ENCODE measurements at places on chromosomes 4 and X.

GRCh38 chr4:62517716-62518115 is 1317.6 kb downstream of the ADGRL3 start:
- DNase-seq: no peak

DNA sequence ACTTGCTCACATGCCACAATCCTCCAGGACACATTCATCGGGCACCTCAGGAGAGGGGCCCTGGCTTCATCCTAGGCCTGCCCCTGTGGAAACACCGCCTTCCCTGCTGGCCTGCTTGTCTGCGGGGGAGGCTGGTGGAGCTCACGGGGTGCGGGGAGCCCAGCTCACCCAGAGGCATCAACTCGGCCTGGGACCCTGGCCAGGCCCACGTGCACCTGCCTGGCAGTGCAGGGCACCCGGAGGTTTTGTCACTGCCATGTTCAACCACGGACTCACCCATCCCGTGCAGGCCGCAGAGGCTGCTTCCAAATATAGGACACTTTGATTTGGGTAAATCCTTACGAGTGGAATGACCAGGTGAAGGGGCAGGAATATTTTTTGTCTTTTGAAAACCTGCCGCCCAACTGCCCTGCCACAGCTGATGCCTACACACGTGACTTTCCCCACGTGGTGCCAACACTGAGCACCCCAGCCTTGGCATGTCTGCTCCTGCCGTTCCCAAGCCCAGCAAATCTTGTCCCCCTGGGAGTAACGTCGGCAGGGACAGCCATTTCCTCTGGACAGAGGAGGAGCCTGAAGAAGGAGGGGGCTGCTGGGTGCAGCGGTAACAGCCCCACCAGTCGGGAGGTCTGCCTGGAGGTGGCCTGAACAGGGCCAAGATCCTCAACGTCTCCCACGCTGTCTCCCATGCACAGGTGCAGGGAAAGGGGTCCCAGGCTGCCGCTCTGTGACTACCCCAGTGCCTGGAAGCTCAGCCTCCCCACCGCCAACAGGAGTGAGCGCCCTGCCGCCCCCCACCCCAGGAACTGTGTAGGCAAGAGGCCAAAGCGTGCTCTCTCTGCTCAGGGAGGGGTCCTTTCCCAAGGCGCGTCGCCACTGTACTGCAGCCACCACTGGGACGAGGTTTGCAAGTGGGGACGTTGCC is 8.5 kb downstream of the MXD4 start:
- no peak for DNase-seq

DNA sequence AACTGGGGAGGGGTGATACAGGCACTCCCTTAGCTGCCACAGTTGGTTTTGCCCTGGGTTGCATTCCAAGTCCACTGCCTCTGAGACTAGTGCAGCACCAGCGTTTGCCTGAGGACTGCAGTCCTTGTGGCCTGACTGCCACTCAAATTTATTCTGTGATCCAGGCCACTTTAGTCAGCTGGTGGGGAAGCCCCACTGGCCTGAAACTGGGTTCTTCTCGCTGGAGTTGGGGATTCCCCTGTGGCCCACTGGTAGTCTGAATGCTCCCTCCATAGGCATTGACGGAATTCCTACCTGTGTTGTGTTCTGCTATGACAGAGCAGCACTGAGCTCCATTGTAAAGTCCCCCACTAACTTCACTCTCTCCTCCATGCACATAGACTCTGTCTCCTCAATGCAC is 63.8 kb downstream of the PTPN13 start:
- no peak for DNase-seq

- DNase-seq: no peak
Measured at GRCh38 chrX:115952417-115953092, 218.0 kb upstream of the AGTR2 start.

DNA sequence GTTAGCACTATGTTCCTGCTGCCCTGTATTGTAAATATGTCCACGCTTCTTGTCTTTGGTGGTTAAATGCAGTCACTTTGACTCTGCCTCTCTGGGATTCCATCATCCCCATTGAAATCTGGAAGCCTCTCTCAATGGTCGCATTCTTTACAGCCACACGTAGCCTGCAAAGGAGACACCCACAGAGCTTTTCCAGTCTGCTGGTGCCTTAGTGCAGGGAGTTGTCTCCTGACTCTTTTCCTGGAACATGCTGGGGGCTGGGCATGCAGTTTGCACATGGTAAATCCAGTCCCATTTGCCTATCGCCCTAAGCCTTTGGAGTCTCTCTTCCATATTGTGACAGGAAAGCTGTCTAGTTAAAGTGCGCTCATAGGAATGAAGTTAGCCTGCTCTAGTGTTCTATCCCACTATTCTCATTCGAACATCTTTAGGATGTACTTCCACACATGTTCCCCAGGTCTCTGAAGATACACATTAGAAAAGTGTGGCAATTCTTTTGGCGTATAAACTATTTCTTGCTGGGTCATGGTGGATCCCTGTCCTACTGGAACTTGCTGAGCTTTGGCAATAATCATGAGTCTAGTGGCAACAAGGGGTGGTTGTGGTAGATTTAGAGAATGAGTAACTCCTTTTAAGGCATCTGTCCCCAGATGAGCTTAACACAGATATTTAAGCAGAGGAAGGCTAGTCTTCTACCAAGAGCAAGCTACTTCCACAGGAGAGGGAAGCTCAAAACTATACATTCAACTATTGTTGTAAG is 33.7 kb downstream of the COQ2 start:
- DNase-seq: no peak

GRCh38 chr4:2436301-2436700 is 17.5 kb downstream of the CFAP99 start:
- DNase-seq: peak; percentile 4

GRCh38 chr4:1855333-1856070 is 454 bp downstream of the LETM1 start:
- DNase-seq: no peak

GRCh38 chrX:17459661-17460060 is 84.7 kb downstream of the NHS start:
- DNase-seq: no peak

GRCh38 chr4:173543266-173543665 is 13.2 kb upstream of the HAND2 start:
- no peak for DNase-seq

DNA sequence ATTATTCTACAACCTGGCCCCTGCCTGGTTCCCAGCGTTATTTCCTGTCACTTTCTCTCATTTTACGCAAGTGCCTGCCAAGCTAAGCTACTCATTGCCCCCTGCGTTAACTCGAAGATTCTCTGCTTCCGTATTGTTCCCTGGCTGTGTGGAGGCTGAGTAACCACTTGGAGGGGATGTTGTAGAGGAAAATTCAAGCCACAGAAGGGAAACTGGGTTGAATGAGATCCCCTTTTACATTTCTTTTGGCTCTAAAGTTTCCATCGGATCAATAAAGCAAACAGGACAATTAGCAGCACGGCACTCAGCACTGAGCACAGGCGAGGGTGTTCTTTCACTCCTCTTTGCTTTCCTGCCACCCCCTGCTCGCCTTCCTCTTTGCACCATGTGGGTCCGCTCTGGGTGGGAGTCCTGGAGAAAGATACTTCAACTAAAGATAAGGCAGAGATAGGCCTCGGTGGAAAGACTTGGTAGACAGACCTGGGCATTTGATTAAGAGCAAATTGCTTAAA is 4.2 kb upstream of the TMSB4X start:
- no peak for DNase-seq

- no peak for DNase-seq
Measured at GRCh38 chrX:148161701-148162100, 180.6 kb downstream of the FMR1NB start.

GRCh38 chrX:19740744-19741143 is 146.7 kb downstream of the SH3KBP1 start:
- no peak for DNase-seq

DNA sequence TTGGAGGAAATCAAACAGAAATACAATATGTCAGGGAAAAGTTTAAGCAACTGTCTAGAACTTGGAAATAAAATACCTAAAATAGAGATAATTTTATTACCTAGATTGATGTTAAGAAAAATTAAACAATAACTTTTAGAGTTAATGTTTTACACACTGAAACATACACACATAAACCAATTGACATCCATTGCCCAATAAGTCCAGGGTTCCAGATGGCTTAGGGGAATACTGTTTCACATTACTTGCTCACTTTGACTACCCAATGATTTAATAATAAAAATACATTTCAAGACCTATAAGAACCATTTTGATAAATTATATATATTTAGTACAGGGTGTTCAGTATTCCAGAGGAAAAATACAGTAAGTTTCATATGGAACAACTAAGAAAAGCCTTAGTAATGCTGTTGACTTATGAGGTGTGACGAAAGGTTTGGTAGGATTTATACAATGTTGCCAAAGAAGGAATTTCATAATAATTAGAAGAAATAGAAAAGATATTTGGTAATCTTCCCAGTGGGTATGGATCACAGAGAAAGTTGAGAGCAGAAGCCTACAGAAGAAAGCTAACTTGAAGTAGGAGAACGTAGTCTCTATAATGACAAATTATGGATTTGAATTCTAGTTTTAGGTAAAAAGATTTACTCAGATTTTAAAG is 23.0 kb upstream of the UGT2B4 start:
- no peak for DNase-seq

GRCh38 chr4:148332486-148332885 is 109.7 kb downstream of the NR3C2 start:
- DNase-seq: no peak

DNA sequence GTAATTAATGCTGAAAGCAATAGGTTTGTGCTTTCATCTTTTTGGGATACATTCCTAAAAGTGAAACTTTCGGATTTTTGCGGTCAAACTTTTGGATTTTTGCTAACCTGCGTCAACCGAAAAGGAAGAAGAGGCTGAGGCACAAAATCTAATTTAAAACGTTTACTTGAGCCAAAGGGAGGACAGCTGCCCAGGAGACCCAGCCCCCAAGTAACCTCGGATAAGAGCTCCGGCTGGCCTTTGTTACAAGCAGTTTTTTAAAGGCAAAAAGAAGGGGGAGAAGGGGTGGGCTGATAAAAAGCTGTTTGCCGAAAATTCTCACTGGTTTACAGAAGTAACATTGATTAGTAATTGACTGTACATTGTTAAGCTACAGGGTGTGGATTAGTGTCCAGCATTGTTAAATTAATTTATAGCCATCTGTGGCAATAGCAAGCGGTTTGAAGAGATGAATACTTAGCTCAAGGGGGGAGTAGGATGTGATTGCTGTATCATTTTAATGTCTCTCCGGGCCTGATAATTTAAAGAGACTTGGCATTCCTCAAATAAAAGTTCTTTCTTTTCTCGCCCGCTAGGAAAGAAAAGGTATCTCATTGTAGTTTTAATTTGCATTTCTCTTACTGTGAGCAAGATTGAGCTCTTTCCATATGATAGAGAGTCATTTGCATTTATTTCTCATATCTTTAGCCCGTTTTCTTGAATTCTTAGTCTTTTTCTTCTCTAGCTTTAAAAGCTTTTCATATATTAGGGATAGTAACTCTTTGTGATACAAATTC is 59.1 kb upstream of the USP9X start:
- no peak for DNase-seq

DNA sequence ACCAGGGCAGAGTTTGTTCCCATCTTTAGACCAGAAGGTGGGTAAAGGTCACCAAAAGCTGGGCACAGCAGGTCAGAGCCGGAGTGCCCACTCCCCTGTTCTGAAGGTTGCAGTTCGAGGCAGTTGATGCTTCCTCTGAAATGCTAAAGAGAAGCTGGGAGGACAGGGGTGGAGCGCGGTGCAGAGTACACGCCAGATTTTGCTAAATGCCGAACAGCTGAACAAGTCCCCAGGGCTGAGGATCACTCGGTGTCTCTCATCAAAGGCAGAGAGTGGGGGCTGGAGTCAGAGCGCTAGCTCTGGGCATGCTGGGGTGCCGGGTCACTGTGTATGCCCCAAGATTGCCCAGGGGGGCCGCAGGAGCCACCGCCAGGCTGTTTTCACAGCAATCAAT is 197.0 kb downstream of the BCOR start:
- DNase-seq: peak; percentile 26

GRCh38 chr4:112173593-112174558 is 28.6 kb downstream of the FAM241A start:
- DNase-seq: no peak

DNA sequence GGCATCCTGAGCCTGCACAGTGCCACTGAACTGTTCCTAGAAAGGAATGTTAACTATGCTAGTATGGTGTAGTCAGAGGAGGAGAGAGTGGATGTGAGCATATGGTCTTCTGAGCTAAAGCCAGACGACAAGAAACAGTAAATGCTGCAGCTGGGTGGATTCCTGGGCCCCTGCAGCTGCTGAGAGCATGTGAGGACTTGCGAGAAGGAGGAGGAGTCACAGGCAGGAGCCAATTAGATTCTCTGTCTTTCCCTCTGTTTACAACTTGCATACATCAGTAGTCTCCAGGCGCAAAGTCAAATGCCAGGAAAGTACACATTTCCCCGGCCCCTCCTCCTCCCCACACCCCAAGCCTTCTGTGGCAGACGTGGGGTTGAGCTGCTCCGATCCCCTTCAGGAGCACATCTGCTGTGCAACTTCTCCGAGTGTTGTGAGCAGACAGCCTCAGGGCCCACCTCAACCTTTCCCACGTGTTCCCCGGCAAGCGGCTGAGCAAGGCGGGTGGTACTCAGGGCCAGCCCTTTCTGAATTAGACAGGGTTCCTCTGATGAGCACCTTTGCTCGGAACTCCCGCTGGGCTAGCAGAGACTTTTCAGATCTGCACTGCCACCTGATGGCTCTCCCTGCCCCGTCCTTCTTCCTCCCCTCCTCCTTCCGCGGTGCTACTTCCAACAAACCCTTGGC is 108.7 kb upstream of the ATP6AP2 start:
- peak; percentile 61 for DNase-seq

DNA sequence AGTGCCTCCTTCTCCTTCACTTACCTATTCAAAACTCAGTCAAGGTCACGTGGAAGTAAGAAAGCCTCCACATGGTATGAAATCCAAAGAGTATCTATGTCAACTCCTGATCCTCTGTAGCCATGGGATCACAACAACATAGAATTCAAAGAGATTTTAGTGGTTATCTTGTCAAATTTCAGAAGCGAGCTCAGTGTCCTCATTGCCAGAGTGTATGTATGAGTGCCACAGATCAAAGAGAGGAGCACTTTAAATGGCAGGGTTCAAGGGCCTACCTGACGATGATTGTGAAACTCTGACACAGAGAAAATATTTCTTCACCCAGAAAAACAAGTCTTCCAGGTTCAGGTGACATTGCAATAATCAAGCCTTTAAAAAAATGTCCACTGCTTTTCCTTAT is 1.2 kb upstream of the ACE2 start:
- DNase-seq: no peak

GRCh38 chrX:17038681-17039161 is 92.3 kb downstream of the REPS2 start:
- no peak for DNase-seq

DNA sequence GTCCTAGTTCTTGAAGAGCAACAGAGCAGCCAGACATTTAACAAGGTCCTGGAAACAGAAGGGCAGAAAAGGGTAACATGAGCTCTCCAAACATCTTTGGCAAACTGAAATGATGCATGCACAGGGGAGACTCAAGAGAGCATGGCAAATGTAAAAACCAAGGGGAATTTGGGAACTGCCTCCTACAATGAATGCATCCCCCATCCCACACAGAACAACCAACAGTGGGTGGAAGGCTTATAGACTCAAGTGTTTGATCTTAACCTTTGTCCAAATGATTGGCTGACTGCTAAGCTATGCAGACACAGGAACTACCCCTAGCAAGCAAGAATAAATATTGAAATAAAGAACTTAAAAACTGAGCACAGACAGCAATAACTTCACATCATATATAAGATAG is 74.4 kb downstream of the CENPC start:
- no peak for DNase-seq
